Stimulated activated CD4-positive, alpha-beta T cell treated with anti-CD3 and anti-CD28 coated beads, Interleukin-2, amount 100 ng/mL, for 24 hours (primary cell): ENCODE measurements at places on chromosomes 4 and X.
A peak's percentile ranks its signal among the peaks of the same experiment; 100 is the strongest.

DNA sequence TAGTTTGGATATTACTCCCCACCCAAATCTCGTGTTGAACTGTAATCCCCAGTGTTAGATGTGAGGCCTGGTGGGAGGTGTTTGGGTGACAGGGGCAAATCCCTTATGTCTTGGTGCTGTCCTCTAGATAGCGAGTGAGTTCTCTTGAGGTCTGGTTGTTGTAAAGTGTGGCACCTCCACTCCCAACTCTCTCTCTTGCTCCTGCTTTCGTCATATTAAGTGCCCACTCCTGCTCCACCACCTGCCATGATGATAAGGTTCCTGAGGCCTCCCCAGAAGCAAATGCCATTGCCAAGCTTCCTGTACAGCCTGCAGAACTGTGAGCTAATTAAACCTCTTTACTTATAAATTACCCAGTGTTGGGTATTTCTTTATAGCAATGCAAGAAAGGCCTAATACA lies 944.3 kb downstream of the ADGRL3 start:
- no peak for DNase-seq

DNA sequence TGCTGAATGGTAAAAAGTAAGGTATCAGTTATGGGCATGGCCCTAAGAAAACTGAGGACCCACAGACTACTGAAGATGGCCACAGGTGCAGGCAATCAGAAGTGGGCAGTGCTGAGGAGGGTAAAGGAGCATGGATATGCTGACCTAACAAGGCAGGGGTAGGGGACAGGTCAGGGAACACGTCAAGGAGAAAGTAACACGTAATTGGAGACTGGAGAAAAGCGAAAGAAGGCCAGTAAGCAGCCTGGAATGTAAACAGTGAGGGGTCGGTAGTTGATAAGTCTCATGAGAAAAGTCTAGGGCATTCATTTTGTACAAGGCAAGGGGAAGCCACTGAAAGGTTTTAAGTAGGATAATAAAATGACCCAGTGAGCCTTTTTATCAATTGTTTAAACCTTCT lies 153.3 kb downstream of the PRDM5 start:
- DNase-seq = no peak

DNA sequence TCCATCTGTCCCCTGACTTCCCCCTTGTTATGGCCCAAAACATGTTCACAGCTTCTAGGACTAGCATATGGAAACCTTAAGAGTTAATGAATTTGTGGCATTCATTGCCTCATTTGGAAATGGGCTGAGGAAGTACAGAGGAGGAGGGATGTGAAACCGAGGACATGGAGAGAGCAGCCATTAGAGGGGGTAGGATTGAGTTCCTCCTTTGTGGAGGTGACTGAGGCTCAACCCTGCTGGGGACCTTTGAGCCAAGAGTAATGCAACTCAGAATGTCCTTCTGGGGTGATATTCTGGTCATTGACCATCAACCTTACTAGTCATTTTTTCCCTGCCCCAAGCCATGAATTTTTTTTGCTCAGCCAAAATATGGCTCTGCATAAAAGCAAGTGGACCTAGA lies 109.4 kb downstream of the ZNF518B start:
- DNase-seq = no peak

- no peak for DNase-seq
These were observed 26.8 kb upstream of the MAGEA10 start for GRCh38 chrX:152165033-152165743.

DNA sequence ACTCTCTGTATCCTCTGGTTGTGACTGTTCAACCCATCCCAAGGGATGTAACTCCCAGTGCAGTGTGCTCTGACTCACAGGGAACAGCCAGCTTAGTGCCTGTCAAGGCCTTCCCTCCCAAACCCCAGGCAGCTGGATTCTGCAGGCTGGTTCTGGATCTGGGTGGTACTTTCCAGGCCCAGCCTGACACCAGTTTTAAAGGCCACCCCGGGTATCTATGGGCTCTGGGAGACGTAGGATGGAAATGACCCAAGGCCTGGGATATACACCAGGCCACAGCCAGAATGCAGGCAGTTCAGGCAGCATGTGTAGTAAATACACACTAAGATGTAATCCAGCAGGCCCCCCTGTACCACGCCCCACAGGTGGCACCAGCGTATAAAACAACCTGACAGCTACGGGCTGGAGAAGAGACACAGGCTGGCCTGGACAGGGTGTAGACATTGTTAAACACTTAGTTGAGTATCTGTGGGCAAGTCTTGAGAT lies 64.2 kb downstream of the SPINK2 start:
- DNase-seq = peak; percentile 29

- DNase-seq = peak; percentile 78
These were observed 27.9 kb upstream of the TMSB4X start for GRCh38 chrX:12946838-12947544.
